Right ventricle myocardium superior (tissue), 1 donor: ENCODE measurements at places on chromosomes 6 and 20. TPM values are rescaled to one million over a fixed set of nuclear protein-coding genes. Genes with fewer than 3 reads are reported as not detected.

DNA sequence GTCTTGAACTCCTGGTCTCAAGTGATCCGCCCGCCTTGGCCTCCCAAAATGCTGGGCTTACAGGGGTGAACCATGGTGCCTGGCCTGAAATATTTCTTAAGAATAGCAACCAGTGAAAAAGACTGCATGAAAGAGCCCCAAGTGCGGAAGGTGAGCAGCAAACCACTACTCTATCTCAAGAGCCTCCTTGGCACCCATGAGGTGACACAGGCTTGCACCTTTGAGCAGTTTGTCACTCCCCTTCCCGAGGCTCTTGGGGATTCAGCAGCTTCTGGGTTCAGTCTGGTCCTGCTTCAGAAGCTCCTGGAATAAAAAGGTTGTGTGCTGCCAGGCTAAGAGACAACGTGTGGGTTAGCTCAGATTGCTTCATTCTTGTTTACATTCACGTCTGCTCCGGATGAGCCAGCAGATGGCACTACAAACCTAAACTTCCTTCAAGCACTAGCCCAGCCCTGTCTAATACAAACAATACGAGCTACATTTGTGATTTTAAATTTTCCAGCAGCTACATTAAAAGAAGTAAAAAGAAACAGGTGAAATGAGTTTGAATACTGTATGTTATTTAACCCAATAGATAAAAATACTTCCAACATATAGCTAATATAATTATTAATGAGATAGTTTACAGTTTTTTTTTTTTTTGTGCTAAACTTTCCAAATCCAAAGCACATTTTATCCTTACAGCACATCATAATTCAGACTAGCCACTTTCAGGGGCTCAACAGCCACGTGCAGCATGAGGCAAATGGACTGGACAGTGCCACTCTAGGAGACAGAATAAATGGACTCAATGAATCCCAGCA is 46.2 kb downstream of the GJA10 start:
- DNase-seq: peak; percentile 63

C20orf204 gene
- 0.38 TPM for total RNA-seq

VGLL2 gene
- not detected for total RNA-seq

GRCh38 chr6:157034436-157035230 is 257.5 kb downstream of the ARID1B start:
- DNase-seq: no peak
